ENCODE measurements at places on chromosomes 13 and 19.

DNA sequence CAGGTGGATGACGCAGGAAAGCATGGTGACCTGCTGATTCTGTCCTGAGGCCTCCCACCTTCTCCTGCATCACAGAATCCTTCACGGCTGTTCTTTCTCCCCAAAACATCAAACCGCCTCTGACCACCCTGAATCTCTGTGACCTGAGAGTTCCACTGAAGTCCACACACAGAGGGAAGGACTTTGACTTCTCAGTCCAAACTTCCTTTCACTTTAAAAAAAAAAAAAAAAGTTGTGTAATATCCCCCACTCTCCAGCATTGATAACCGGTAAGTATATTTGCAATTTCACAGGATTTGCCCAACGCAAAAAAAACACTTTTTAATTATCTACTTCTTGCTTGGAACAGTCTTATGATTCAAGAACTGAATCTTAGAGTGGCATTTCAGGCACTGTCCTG lies 259.5 kb upstream of the IRS2 start:
- DNase-seq = no peak

DNA sequence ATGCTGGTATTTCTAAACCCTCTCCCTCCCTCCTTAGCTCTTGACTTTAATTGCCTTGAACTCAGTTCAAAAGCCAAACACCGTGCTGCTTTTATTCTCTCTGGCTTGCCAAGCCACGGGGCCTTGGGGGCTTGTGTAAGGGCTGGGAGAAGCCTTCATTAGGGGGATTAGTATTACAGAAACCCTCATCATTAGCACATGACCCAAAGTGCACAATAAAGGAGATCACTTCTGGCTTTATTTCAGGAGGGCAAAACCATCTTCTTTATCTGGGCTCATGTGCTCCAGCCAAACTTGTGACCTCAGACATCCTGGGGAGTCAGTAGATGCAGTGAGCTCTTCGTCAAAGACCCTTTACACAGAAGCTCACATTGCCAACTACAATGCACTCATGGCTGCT lies at the start of gene DCT:
DCT (minus strand) TSS at position 67 of the 400 bp plus-strand sequence. CDS start 427 bp downstream, outside the sequence.
- no peak for DNase-seq

- no peak for DNase-seq
These were observed 43.8 kb upstream of the GRTP1 start for GRCh38 chr13:113407531-113408393.

- no peak for DNase-seq
These were observed 10.5 kb downstream of the RPL36 start for GRCh38 chr19:5700455-5701092.

DNA sequence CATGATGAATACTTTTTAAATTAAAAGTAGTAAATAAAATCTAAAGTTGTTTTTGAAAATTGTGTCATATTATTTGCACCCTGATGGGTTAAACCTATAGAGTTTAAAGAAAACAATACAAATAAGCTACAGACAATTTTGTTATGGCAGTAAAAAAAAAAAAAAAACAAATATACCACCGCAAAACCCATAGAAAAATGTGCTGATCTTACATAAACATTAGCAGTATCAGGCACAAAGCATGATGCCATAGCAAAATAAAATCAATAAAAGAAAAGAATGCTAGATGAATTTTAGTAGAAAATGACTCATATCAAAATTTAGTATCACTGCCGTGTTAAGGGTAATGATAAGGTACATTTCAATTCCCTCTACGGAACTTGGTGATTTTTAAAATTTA lies 826.0 kb downstream of the SLITRK1 start:
- DNase-seq = no peak

- no peak for DNase-seq
These were observed 20.4 kb downstream of the ZNF574 start for GRCh38 chr19:42096255-42096837.

DNA sequence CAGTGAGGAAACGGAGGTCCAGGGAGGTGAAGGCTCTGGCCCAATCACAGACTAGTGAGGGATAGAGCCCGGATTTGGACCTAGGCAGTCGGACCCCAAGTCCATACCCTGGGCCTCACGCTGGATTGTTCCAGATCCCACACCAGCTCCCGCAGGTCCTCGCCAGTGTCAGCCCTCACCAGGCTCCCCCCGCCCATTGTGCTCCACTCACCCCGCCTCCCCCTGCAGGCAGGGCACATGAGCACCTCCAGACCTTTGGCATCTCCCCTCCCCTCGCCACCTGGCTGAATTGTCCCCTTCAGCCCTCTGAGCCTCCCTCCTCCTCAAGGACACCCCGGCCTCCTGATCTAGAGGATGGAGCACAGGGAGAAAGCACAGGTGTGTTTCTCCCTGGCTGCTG lies 152.4 kb downstream of the KATNAL1 start:
- DNase-seq = no peak

DNA sequence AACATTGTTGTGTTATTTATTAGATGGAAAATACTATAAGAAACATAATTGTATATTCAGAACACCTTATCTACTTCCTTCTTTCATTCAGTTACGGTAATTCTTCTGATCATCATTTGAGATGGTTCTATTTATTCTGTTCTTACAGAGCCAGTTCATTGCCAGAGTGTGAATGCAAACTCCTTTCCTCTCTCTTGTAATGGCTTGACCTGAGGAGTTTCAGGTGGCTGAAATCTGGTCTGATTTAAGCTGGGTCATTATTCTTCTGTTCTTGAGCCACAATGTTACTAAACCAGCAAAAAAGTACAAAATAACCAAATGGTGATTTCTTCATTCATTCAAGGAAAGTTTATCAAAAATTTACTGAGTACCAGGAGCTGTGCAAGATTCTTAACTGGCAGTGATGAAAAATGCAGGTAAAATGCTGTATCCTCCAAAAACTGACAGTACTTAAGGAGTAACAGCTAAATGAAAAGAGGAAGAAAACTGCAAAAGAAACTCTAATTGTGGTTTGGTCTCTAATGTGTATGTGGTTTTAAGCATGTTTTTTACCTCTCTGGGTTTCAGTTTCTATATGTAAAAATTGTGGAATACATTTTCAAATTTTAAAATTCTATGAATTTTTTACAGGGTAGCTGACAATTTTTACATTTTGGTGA lies 182.4 kb upstream of the UFM1 start:
- DNase-seq = no peak

- DNase-seq = no peak
These were observed 109.8 kb downstream of the EFNB2 start for GRCh38 chr13:106425661-106426060.

DNA sequence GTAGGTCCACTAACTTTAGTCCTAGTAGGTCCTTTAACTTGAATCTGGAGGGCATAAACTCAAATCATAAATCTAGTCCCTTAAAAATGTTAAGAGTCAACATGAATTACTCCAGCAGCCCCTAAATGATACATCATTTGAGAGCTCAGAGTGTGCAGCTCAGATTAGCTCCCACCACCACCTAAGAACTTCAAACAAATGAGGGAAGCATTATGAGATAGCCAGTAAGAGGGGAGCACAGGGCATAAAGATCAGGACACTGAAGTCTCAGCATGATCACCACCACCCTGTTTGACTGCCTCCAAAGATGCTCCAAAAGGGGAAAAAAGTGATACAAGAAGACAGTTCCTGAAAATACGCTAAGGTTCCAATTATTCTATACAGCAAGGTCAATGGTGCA lies 5.7 kb downstream of the PROSER1 start:
- no peak for DNase-seq

- no peak for DNase-seq
These were observed 7.2 kb downstream of the FBXL3 start for GRCh38 chr13:77019756-77020155.

DNA sequence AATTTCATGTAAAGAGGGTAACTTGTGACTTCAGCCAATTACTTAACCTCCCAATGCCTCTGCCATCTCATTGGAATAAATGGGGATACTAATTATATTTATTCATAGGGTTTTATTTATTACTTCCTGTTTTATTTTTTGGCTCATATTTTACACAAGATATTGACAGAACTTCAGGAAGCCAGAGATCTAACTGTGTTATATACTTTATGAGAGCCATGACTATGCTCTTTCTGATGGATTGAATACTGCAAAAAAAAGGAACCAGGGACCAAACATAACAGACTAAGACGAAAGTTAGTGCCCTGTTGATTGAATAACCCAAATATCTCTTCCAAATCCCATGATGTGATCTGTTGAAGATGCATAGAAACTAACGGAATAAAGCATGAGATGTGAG lies 243.3 kb upstream of the STARD13 start:
- DNase-seq = no peak

- DNase-seq = no peak
These were observed 50.0 kb upstream of the TMTC4 start for GRCh38 chr13:100724568-100724967.

DNA sequence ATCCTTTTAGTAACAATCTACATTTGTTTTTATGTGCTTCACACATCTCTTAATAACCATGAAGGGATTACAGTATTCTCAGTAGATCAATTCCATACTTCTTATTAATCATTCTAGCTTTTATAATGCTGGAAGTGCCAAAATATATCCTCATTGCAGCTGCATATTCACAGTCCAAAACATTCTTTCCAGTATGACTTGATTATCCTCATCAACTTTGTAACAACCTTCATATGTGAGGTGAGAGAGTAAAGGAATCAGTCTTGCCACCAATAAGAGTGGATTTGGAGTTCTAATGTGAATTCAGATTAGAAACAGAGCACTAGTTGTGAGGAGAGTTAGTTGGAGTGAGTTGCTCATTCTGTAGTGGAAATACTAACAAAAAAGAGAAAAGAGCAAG lies 208.0 kb upstream of the SPRY2 start:
- DNase-seq = no peak

- DNase-seq = no peak
These were observed 8.8 kb downstream of the PRR36 start for GRCh38 chr19:7865262-7865911.

- DNase-seq = no peak
These were observed 32.5 kb downstream of the DLEU7 start for GRCh38 chr13:50810998-50811397.

GRCh38 chr19:752652-753517 lies 2.0 kb downstream of the MISP start:
- no peak for DNase-seq

GRCh38 chr13:76383676-76384461 lies 502.3 kb downstream of the KCTD12 start:
- DNase-seq = no peak

DNA sequence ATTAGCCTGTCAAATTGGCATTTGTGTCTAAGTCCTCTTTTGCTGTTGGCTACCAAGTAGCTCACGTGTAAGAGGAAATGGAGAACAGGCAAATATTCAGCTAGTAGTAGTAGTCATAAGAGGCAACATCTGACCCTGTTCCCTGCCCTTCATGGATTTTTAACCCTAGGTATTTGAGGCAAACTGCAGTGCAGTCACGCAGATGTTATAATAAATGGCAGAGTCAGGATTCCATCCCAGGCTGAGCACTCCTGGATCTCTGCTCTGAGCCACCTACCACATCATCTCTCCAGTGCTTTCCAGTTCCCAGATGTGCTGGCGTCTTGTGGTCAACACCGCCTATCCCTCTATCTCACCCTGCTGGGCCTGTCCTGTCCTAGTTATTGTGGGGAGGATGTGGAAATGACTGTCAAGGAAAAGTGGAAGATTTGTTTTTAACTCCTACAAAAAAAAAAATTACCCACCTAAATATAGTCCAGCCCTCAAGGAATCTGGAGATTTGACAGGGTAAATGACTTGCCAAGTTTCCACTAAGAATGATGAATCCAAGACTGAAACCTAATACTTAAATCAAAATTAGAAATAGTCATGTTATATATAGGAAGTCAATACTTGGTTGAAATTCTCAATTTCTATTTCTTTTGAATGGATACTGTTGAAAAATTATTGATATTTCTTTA lies 322.9 kb downstream of the GPC6 start:
- no peak for DNase-seq

DNA sequence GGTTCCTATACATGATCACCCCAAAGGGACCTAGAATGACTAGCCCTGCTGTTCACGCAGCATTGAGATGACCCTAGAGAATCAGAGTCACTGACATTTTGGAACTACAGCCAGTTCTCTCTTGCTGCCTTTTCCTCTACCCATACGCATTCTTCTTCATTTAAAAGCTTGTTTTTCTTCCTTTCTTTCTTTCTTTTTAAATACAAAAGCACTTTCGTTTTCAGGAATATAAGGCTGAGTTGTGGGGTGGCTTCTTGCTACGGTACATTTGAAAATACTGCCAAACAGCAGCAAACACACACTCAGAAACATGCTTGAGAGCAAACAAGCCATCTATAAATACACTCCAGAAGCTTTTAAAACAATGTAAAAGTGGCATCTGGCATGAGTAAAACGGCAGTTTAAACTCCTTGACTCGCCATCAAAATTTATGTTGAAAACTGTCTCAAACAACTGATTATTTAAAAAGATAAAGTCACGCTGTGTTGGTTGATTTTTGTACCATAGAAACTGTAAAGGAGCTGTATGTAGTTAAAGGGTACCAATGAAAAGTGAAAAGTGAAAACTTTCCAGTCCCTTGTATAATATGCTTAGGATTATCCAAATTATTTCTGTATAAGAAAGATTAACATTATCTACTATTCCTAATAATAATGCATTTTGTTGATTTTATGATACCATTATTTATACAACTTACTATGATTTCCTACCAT lies 95.6 kb downstream of the PCDH9 start:
- no peak for DNase-seq

- no peak for DNase-seq
These were observed 5.0 kb upstream of the PDS5B start for GRCh38 chr13:32581177-32581786.

DNA sequence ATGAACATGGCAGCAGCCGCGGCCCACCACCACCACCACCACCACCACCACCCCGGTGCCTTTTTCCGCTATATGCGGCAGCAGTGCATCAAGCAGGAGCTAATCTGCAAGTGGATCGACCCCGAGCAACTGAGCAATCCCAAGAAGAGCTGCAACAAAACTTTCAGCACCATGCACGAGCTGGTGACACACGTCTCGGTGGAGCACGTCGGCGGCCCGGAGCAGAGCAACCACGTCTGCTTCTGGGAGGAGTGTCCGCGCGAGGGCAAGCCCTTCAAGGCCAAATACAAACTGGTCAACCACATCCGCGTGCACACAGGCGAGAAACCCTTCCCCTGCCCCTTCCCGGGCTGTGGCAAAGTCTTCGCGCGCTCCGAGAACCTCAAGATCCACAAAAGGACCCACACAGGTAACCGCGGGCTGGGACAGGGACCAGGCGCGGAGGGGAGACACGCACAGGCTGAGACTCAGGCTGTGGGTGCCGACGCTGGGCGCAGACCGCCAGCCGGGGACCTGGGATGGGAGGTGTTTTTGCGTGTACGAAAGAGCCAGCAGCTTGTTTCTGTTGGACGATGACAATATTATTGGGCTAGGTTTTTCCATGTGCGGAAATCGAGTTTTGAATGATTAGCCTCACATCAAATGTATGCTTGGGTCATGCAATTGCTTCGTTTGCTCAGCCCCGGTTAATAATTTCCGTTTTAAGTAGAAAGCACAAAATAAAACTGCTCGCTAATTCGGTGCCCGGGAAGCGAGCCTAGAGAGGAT lies 1.3 kb downstream of the ZIC2 start:
- no peak for DNase-seq

DNA sequence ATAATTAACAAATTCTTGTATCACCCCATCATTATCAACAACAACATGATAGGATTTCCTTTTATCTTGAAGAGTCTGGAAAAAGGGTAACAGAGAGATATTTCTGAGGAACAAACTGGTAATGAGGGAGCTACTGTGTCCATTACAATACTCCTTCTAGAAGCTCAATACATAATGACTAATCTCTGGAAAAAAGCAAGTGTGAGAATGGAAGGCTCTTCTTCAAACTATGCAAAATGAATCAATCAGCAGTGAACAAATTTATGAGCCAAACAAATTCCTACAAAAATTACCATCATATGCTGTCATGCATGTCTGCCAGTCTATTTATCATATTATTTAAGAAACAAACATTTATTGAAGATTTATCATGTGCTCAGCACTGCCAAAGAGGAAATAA lies 30.0 kb upstream of the USPL1 start:
- DNase-seq = no peak

GRCh38 chr19:16825312-16826052 lies 3.7 kb upstream of the SIN3B start:
- DNase-seq = no peak

All from NCI-H1048 (cell line).